ENCODE measurements at places on chromosomes 7 and 10.

GRCh38 chr7:85205754-85206153 lies 18.9 kb upstream of the SEMA3D start:
- H3K4me3 ChIP-seq: no peak overlapping the region
- DNase-seq: no peak
- no peak overlapping the region for H3K27ac ChIP-seq
- H3K27me3 ChIP-seq: no peaks in the 10 kb centered on the region

GRCh38 chr7:153405704-153406485 lies 646.3 kb upstream of the DPP6 start:
- no peaks in the 10 kb centered on the region for H3K4me1 ChIP-seq
- peaks cover 7% of the 10 kb centered on the region for H3K36me3 ChIP-seq
- no peak for DNase-seq
- H3K27me3 ChIP-seq: peaks cover 2% of the 10 kb centered on the region

DNA sequence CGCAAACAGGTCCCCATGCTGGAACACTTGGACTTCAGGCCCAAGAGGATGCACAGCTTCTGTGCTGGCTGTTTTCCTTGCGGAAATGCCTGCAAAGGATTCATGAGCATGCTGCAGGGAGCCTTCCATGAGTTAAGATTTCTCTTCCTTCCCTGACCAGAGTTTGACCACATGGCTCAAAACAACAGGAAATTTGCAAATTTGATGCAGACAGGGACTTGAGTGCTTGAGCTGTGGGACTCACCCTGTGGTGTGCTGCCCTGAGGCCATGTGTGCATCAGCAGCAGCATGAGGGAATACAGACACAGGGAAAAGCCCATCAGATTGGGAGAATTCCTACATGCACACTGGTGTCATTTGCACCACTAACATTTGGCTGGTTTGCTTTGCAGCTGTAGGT lies 195.4 kb downstream of the CDC14C start:
- no peak overlapping the region for H3K27ac ChIP-seq
- no peak overlapping the region for H3K4me3 ChIP-seq
- no peaks in the 10 kb centered on the region for H3K27me3 ChIP-seq
- no peak for DNase-seq
- no peaks in the 10 kb centered on the region for H3K4me1 ChIP-seq

DNA sequence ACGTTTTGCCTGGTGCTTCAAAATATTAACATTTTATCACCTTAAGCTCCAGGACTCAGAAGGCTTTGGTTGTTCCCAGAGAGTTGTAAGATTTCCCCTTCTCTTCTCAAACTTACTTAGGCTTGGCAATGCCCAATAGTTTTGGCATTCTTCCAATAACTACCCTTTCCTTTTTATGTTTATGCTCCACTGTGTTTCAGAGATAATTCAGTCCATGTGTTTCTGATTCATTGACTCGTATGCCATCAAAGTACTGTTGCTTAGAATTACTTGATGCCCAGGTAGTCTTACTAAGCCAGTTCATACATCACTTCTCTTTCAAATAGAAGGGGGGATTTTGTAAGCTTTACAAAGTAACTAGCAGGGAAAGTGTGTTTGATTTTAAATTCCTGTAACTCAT lies 66.6 kb downstream of the AGMO start:
- no peak overlapping the region for H3K4me3 ChIP-seq
- no peaks in the 10 kb centered on the region for H3K27me3 ChIP-seq
- no peak for DNase-seq
- no peaks in the 10 kb centered on the region for H3K36me3 ChIP-seq

GRCh38 chr7:117995850-117996650 lies 122.8 kb upstream of the CTTNBP2 start:
- H3K27ac ChIP-seq: no peak overlapping the region
- no peak overlapping the region for H3K4me3 ChIP-seq
- H3K27me3 ChIP-seq: no peaks in the 10 kb centered on the region
- H3K36me3 ChIP-seq: no peaks in the 10 kb centered on the region
- DNase-seq: no peak

GRCh38 chr10:89683883-89684282 lies 17.5 kb upstream of the KIF20B start:
- H3K27ac ChIP-seq: no peak overlapping the region
- no peaks in the 10 kb centered on the region for H3K36me3 ChIP-seq
- peaks cover 6% of the 10 kb centered on the region for H3K4me1 ChIP-seq
- peaks cover 2% of the 10 kb centered on the region for H3K27me3 ChIP-seq

GRCh38 chr7:12303062-12303461 lies 92.0 kb downstream of the TMEM106B start:
- no peaks in the 10 kb centered on the region for H3K36me3 ChIP-seq
- no peak overlapping the region for H3K27ac ChIP-seq
- no peak for DNase-seq
- H3K4me3 ChIP-seq: no peak overlapping the region
- H3K27me3 ChIP-seq: peaks cover 2% of the 10 kb centered on the region
- H3K4me1 ChIP-seq: no peaks in the 10 kb centered on the region

Measured in HFFc6 (cell line).